Femur (tissue), 1 donor: ENCODE measurements at places on chromosomes 2 and 18.

DNA sequence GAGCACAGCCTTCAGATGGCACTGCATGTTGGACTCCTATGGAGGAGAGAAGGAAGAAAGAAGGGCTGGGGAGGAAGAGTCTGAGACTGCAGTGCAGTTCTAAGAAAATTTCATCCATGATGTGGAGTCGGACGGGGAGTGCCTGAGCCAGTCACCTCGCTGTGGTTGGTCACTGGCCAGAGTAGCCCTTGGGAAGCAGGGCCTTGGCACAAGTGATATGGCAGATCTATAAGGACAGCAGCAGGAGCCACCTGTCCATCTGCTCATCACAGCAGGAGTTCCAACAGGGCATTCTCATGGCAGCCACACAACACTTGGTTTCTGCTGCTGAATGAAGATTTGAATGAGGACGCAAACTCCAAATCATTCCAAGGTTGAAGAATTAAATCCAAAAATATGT is 314.8 kb downstream of the CYP26B1 start:
- no peak for DNase-seq

DNA sequence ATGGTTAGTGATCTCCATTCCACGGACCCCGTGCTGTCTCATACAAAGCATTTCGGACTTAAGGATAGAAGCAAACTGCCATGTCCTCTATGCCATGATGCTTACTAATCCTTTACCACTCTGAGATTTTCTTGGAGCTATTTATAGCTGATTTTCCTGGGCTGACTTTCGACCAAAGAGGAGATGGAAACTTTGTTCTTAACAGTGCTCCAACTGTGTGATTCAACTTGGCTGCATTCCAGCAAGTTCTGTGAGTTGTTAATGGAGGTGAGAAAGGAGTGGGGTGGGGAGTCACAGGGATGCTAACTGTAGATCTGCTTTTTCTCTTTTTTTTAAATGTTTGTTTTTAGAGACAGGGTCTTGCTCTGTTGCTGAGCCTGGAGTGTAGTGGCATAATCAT is 45.5 kb upstream of the MSH2 start:
- DNase-seq = peak; percentile 45

DNA sequence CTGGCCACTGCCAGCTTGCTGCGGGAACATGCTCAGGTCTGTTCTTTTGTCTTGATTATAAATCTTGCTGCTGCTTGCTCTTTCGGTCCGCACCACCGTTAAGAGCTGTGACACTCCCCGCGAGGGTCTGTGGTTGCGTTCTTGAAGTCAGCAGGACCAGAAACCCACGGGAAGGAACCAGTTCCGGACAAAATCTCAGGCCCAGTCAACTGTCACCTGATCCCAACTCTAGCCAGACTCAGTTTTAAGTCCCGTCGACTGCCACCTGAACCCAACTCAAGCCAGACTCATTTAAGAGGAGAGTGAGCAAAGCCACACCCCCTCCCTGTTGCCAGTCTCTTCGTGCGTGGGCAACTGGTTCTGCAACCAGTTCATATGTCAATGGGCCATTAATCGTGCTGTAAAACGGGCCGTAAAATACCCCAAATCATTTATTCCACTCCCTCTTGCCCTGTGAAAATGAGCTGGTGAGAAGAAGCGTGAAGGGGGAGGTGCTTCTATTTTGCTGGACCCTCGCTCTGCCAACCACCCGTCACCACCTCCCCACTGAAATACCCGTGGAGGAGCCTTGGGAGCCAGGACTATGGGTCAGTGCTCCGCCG is 224.3 kb downstream of the NDUFA10 start:
- DNase-seq = no peak

- DNase-seq = no peak
These were observed 342 bp downstream of the CYB5A start for GRCh38 chr18:74291472-74291770.

DNA sequence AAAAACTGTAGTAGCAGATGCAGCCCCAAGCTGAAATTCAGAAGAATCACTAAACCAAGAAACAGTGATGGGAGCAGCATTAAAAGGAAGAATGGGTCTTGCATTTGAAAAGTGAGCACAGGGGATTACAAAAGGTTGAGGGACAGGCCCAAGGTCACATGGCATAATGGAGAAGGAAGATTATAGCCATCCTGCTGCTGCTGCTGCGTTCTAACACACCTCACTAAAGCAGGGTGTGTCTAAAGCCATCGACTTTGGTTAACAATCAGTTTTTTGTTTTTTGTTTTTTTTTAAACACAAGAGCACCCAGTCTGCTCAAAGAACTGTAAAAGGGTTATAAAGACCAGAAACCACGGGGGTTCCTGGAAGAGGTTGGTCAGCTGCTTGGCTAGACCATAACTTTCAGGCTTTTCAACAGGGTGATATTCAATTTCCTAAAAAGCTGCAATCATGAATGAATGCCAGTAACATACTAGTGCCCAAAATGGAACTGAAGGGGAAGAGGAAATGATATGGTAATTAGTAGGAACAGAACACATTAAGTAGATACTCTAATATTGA is 102.6 kb downstream of the MYO5B start:
- DNase-seq = no peak

DNA sequence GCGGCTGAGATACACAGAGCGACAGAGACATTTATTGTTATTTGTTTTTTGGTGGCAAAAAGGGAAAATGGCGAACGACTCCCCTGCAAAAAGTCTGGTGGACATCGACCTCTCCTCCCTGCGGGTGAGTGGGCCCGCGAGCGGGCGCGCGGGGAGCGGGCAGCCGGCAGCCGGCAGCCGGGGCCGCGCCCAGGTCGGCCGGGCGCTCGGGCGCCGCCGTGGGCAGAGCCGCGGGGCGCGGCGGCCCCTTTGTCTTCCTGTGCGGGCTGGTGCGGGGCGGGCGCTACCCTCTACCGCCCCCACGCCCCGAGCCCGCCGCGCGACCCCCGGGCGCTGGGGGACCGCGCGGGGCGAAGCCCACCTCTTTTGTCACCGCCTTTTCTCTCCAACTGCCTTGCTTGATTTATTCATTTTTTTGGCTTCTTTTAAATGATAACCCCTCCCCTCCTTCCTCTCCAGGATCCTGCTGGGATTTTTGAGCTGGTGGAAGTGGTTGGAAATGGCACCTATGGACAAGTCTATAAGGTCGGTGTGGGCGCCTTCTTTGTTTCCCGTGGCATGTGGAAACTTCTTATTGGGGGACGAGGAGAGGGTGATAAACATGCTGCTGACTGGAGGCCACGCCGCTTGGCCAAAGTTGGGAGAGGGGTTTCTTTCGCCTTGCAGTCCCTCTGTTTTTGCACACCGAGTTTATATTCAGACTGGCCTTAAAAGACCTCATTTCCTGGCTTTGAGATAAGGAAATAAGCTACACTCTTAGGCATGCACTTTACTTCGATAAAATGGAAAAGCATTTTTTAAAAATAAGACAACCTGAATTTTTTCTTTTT is 722 bp downstream of the MAP4K4 start:
- DNase-seq = peak; percentile 40

- peak; percentile 74 for DNase-seq
These were observed 147.8 kb upstream of the ERBB4 start for GRCh38 chr2:212686285-212686895.

- peak; percentile 83 for DNase-seq
These were observed 339.8 kb downstream of the CYP26B1 start for GRCh38 chr2:71807581-71808451.

GRCh38 chr2:107806901-107807300 is 19.8 kb upstream of the RGPD4 start:
- DNase-seq = no peak

DNA sequence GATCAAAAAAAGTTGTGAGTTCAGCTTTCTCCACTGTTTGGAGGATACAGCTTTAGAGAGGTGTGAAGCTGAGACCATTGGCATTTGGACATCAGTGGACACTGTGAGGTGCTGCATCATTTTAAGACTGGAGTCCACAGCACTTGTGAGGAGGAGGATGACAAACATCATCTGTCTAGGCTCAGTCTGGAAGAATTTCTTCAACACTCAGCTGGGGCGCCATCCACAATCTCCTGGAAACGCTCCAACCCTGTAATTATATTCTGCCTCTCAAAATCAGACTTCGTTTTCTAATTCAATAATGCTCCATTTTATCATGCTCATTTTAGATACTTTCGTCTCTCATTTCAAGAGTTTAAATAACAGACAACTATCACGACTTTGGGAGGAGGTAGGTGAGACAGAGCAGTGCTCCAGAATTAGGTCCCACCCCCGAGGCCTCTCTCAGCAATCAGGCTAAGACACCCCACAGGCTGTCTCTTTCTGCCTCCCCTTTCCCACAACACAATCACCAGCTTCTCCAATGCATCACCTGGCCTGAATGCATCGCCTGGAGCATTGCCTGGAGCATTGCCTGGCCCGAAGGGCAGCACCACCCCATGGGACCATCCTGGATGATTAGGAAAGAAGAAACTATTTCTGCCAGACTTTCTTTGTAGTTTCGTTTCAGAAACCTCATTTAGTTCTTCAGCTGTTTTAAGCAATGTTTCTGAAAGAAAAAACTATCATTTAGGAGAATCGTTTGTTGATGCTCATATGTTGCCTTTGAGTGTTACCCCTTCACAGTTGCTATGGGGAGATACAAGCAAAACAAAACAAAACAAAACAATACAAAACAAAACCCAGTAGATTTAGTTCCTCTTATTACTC is 37.0 kb upstream of the DPP10 start:
- DNase-seq = peak; percentile 22

DNA sequence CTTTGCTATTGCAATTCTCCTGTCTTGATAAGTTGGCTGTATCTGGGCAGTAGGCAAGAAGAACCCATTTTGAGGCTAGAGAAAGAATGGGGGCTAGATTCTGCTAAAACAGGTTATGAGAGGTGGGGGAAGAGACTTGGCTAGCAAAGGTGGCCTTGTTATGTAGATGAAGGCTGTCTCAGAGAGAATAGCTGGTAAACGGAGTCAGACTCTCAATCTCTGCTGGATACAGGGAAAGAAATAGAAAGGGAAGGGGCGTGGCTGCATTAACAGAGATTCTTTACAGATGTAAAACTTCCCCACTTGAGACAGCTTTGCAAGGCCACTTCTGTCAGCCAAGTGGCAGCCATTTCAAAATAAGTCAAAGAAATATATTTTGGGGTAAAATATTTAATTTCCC is 38.1 kb upstream of the ARHGAP25 start:
- no peak for DNase-seq

DNA sequence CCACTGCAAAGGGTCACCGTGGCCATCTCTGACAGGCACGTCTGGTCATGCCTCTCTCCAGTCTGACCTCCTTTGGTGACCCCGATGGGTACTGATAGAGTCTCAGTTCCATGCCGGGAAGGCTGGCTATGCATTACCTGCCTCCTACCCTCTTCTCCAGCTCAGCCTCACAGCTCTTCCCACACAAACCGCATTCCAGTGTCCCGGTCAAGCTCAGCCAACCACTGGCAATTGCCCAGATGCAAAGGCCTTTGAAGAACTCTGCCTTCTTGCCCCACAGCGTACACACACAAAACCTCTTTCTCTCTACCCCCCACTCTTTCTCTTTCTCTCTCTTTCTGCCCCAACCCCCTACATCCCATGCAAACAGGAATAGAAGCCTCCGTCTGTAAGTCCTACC is 37.6 kb downstream of the TMEM163 start:
- no peak for DNase-seq

- DNase-seq = peak; percentile 92
These were observed 257.3 kb downstream of the ATAD2B start for GRCh38 chr2:23669413-23670244.

DNA sequence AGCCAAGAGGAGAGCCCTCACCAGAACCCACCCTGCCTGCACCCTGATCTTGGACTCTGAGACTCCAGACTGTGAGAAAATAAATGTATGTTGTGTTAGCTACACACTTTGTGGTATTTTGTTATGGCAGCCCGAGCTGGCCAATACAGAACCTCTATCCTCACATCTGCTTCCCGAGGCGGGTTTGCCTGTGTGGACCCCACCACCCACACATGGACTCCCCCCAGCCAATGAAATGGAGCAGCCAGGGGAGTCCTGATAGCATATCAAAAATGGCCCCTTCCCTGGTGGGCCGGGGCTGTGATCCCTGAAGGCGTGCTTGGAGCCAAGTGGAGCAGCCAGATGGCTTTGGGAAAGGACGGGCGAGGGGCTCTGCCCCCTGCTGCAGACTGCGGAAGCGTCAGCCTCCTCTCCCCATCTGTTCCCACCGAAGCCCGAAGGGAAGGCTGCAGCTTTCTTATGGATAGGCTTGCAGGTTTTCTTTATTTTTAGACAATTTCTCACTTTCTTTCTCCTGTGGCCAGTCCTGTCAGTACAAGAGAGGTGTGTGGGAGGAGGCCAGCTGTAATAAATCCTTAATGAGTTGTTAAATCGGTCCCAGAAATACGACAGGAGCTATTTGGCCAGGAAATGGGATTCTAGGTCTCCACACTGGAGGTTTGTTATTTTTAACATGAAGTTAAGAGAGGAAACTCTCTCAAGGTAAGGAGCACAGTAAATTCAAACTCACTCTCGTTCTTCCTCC is 34.4 kb downstream of the TEX51 start:
- no peak for DNase-seq

- no peak for DNase-seq
These were observed 108.5 kb downstream of the PLB1 start for GRCh38 chr2:28604284-28604843.

DNA sequence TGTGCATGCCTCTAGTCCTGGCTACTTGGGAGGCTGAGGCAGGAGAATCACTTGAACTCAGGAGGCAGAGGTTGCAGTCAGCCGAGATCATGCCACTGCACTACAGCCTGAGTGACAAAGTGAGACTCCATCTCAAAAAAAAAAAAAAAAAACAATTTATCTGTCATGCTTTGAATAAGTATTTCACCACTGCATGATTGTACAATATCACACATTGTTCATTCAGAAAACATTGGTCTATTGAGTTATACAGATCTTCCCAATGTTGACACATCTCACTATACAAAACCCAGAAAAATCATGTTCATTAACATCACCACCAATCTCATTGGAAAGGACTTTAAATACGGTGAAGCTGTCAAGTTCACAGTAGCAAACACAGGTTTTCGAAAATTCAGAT is 46.8 kb upstream of the PPM1B start:
- no peak for DNase-seq

- DNase-seq = no peak
These were observed 10.0 kb downstream of the INPP4A start for GRCh38 chr2:98454500-98455235.

DNA sequence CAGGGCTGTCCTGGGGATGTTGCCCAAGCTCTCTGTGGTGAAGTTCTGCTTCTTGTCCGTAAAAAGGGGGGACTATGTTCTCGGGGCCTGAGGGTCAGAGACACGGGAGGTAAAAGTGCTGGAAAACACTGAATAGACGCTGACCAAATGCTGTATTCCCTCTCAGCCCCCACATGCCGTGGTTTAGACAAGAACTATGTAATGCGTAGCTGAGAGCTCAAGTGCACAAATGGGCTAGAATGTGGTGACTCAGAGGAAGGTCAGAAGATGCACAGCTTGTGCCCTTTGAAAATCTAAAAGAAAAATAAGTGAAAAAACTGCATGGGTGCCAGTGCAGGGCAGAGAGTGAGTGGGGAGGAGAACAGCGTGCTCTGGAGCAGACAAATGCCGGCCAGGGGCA is 80.3 kb upstream of the MAP4K4 start:
- DNase-seq = no peak
